ENCODE measurements at places on chromosomes 2 and 18.

DNA sequence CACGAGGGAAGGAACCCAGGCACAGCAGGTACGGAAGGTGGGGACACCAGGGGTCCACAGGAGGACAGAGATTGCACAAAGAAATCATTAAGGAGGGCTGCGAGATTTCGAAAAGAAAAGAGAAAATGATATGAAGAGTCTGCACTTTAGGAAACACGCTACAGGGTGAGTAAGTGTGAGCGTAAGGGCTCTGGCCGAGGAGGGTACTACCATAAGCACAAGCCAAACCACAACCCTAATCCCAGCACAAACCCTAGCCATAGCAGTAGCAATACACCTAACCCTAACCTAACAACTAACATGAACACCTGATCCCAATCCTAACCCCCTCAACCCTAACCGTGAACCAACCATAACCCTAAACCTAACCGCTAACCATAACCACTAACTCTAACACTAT is 104.0 kb downstream of the ZNF516 start:
- no peak for DNase-seq

- DNase-seq, result peak; percentile 75
These were observed 127.8 kb downstream of the COPS8 start for GRCh38 chr2:237213315-237214022.

GRCh38 chr2:182359990-182360662 is 66.7 kb downstream of the PDE1A start:
- DNase-seq, result no peak

GRCh38 chr2:28298406-28298805 is 94.3 kb upstream of the FOSL2 start:
- DNase-seq, result no peak

DNA sequence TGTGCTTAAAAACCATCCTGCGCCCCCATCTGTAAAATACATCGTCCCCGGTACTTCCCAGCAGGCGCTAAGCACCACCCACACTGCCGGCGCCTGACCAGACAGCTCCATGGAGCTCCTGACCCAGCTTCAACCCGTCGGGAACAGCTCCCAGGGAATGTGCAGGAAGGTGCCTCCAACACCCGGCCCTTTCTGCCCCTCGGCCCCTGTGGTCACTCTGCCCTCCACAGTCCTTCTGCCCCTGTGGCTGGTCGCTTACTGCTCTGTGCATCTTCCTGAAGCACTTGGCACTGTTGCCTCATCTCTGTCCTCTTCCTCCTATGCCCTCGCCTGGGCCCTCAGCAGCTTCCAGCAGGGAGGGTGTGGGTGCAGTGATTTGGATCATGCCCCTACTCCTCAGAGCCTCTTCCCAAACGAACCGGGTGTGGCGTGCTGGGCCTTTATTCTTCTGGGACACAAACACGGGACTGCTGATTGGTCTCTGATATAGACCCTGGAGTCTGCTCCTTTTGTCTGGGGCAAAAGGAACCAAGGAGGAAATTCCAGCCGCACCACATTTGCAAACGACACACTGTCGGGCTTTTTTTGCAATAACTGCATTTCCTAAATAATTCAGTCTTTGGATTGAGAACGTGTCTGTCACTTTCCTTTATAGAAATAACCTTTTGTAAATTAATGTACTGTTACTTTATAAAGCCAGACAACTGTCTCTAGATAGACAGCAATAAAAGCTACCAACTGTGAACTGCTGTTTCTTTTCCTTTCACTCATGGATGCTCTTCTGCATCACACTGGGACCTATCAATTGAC is 65.9 kb downstream of the ADI1 start:
- no peak for DNase-seq

DNA sequence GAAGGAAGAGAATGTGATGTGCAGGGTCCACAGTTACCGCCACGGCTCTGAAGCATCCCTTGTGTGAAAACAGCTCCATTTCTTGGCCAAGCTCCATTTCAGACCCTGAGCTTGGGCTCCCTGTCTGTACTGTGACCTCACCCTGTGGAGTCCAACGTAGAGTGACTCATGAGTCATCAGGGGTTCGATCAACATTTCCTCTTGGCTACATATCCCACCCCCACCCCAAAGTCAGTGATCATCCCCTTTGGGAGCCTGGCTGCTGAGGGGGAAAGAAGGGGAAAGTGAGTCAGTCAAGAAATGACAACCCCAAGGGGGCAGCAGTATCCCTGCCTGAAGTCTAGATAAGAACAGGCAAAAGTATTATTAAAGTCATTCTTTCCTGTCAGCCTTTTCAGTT is 62.2 kb downstream of the PAPOLG start:
- no peak for DNase-seq

GRCh38 chr2:134260713-134261112 is 6.8 kb downstream of the MGAT5 start:
- DNase-seq, result no peak

GRCh38 chr2:96088340-96089335 is 27.7 kb downstream of the ADRA2B start:
- DNase-seq, result no peak

DNA sequence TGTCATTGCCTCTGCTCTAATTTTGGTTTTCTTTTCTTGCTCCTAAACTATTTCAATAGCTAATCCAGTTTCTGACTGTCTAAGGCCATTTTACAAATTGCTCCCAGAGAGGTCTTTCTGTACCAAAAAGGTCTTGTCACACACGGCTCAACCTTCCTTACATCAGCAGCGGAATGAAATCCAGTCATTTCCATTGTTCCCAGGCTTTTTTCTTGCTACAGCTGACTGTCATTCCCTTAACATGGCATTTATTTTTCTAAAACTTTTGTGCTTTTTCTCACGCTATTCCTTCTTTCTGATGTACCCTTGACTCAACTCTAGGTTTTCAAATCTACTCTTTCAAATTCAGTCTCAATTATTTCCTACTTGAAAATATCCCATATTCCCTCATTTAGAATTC is 24.3 kb downstream of the FAM171B start:
- DNase-seq, result no peak

GRCh38 chr2:128361376-128362131 is 42.9 kb upstream of the HS6ST1 start:
- DNase-seq, result no peak

DNA sequence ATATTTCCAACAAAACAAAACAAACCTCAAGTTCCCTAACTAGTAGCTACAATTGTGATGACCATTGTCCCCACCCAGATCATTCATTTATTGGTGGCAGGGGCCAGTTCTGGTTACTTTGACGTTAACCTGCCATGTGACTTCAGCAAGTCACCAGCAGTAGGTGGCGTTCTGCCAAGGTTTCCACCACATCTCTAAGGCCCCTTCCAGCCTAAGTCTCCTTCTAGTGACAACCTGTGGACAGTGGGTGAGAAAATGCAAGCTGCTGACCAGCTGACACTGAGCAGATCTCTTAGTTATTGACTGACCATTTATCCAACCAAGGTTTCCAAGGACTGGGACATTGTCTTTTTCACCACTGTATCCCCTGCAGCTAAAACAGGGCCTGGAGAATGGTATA is 98.4 kb downstream of the GPR39 start:
- no peak for DNase-seq

DNA sequence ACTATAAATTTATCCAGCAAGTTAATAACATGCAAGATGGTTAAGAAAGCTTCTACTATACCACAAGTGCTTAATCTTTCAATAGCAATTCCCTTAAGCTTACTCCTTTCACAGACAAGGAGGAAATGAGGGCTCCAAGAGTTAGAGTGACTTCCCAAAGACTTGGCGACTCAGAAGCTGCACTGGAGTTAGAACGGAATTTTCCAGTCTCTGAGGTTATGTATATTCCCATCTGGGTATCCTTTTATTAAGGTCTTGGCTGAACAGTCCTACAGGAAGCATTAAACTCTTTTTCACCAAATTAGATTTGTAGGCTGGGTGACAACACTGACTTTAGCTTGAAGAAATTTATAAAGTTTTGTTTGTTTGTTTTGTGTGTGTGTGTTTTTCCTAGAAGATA is 256.9 kb upstream of the DPP10 start:
- no peak for DNase-seq

DNA sequence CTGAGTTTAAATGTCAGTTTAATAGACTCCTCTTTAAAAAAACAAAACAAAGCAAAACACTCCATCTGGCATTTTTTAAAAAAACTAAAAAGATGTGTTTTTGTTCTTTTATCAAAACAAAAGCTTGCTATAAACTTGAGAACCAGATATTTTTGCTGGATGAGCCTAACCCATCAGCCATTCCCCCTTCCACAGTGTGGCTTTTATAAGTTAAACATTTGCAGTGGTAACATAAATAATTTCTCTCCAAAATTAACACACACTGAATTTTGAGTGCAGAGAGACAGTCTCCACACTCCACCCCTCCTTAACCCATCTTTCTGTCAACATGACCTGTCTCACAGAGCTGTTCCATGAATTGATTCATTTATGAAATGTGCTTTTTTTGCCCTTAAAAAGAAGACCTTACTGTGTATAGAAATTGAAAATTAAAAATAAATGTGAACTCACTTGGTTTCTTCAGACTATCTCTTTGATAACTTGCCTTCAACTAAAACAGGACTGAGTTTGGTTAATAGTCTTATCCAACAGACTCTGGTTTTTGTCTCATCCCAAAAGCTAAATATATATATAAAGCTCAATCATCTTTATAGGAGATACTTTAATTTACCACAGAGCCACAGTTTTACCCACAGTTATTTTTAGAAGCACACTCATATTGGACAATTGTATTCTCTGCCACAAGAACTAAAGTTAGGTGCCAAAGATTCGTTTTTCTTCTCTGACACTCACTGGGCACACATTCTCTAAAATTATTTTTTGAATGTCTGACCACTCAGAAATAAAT is 64.8 kb upstream of the STK39 start:
- no peak for DNase-seq

DNA sequence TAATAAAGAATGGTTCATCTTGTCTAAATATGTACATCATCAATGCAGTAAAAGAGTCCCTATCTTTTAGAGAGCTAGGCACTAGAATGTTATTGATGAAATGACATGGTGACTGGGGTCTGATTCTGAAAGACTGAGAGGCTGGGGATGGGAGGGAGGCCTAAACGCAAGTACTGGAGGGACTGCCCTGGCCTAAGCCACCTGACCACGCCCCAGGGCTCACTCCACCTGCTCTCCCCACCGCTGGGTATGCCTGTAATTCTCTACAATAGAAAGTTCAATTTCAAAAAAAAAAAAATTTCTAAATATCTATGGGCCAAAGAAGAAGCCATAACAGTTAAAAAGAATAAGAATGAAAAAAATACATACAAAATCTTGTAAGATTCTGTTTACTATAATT is 194.0 kb downstream of the HDAC4 start:
- no peak for DNase-seq

- no peak for DNase-seq
These were observed 20.2 kb upstream of the TNS1 start for GRCh38 chr2:218022851-218023530.

GRCh38 chr2:64950226-64951160 is 38.7 kb upstream of the SLC1A4 start:
- no peak for DNase-seq

DNA sequence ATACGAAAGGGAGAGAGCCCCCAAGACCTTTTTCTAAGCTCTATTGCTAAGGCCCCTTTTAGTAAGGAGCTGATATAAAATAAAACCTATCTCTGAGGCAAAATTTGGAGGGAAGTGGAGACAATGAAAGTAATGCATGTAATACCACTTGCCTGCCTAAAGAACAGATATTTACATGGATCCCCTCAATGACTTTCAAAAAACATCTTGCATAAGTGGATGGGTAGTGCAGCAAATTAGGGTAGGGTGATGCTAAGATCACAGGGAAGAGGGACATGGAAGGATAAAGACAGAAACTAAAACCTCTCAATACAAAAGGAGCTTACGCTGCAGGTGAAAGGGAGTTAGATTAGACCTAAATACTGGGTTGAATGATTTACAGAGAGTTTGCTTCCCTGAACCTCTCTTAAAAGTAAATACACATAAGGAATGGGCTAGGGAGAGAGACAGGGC is 1.1 kb downstream of the ZNF513 start:
- no peak for DNase-seq

DNA sequence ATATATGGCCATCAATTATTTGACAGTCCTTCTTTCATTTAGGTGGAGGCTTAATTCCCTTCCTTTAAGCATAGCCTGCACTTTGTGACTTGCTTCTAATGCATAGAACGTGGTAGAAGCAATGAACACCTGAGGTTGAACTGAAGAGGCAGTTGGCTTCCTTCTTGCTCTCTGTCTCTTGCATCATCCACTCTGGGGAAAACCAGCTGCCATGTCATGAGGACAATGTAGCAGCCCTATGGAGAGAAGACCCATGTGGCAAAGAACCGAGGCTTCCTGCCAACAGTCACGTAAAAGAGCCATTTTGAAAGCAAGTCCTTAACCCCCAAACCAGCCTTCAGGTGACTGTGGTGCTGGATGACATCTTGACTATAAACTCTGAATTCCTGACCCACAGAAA is 46.8 kb downstream of the ATOH8 start:
- no peak for DNase-seq

GRCh38 chr18:623761-624620 is 27.2 kb downstream of the CLUL1 start:
- peak; percentile 74 for DNase-seq

DNA sequence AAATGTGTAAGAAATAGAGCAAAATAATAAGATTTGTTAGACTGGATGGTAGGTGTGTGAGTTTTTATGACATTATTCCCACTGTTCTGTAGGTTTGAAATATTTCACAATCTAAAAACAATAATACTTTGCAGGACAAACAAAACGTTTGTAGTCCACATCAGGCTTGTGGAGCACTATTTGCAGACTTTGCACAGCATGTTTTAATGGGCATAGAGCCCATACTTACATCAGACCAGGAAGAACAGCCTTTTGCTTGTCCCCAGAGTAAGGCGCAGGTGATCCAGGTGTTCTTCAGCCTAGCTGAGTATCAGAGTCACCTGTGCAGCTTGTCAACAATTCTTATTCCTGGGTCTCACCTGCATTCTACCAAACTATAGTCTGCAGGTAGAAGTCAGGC is 9.1 kb upstream of the STK39 start:
- DNase-seq, result no peak

GRCh38 chr2:10835052-10835970 is 22.7 kb upstream of the PDIA6 start:
- peak; percentile 89 for DNase-seq

GRCh38 chr2:88658326-88658725 is 31.1 kb upstream of the EIF2AK3 start:
- DNase-seq, result no peak

- no peak for DNase-seq
These were observed 56.5 kb downstream of the NBEAL1 start for GRCh38 chr2:203071148-203071547.

- DNase-seq, result no peak
These were observed 638 bp downstream of the ST6GAL2 start for GRCh38 chr2:106885329-106885728.

DNA sequence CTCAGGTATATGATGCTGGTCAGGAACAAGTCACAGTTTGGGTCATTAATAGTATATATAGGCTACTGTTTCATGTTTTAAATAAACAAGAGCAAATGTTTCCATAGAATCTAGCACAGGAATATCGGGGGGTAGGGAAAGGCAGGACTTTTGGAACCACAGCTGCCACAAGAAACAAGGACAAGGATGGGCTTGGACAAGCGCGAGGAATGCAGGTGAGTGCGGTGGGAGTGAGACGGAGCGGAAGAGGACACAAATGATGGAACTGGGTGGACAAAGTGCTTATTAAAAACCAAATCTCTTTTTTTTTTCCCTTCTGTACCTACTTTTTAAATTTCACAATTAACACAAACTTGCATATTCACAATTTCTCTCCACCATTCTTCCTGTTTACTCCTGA is 49.1 kb downstream of the SNORC start:
- DNase-seq, result no peak
